ENCODE measurements at places on chromosomes 5 and 9.

DNA sequence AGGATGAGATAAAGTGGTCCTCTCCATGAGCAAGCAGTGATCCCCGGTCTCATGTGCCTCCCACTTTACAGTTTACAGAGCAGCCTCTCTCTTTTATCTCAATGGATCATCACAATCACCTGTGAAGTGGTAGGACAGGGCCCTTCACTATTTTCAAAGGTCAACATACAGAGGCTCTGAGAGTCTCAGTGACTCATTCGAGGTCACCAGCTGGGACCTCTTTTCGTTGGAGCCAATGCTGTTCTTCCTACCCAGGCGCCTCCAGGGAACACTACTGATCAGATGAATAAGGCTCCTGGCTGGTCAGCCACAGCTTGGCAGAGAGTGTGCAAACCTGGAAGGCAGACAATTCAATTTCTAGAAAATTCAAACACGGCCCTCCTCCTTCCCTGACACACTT lies 16.6 kb downstream of the GGTA1 start:
- DNase-seq: no peak

- DNase-seq: no peak
Observed at GRCh38 chr5:140480310-140481014, 67.0 kb upstream of the EIF4EBP3 start.

- no peak for DNase-seq
Observed at GRCh38 chr9:137632230-137633161, 13.7 kb downstream of the EHMT1 start.

DNA sequence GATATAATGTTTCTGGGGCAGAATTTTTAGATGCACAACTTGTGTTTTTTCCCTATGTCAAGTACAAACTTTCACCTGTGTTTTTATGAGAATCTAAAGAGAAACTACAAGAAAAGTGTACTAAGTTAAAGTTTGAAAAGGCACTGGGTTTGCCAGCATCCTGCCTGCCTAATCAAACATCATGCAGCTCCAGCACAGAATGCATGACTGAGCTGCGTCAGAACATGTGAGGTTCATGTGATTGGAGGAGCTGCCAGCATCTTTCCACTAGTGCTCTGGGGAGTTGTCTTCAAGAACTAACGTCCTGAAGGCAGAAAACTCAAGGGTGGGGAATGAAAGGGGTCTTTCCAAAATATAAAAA lies 46.1 kb upstream of the RIC1 start:
- peak; percentile 50 for DNase-seq

DNA sequence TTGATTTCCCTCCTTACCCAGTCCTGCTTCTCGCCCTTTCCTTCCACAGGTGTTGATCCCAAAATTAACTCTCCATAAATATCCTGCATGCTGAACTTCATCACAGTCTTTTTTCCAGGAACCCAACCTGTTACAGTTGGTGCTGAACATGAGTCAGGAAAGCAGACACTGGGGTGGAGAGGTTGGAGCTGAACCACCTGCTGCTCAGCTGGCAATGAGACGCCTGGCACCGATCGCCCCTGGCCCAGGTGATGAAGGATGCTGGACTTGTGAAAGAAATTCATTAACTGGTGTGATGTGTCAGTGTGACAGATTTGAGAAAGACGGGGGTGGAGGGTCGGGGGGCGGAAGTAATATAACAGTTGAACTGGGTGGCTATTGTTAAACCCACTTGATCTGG lies 30.6 kb downstream of the CPLX2 start:
- no peak for DNase-seq

- DNase-seq: no peak
Observed at GRCh38 chr5:86626149-86626548, 8.4 kb downstream of the COX7C start.

- DNase-seq: no peak
Observed at GRCh38 chr5:75522542-75522941, 10.9 kb downstream of the POLK start.

GRCh38 chr5:106459541-106459940 lies 1211.2 kb downstream of the EFNA5 start:
- DNase-seq: no peak

- DNase-seq: no peak
Observed at GRCh38 chr5:159463590-159464321, 133.5 kb upstream of the IL12B start.

DNA sequence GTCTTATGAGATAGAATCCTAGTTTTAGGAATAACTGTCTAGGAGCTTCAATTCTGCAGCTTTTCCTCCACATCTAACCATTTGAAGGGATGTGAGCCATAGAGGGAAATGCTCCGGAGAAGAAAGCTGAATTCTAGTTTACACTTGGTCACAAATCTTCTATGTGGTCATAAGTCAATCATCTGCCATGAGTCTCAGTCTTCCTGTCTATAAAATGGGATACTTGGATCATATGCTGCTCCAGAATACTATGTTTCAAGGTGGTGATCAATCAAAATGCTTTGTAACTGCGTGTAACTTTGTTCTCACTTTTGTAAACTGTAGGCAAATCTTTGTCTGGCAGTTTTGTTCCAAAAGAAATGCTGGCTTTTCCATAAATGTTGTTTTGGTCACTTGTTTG lies 152.0 kb upstream of the SV2C start:
- no peak for DNase-seq

- no peak for DNase-seq
Observed at GRCh38 chr9:81320909-81321482, 368.4 kb downstream of the TLE1 start.

GRCh38 chr9:123426406-123426805 lies 70.4 kb downstream of the CRB2 start:
- DNase-seq: no peak

DNA sequence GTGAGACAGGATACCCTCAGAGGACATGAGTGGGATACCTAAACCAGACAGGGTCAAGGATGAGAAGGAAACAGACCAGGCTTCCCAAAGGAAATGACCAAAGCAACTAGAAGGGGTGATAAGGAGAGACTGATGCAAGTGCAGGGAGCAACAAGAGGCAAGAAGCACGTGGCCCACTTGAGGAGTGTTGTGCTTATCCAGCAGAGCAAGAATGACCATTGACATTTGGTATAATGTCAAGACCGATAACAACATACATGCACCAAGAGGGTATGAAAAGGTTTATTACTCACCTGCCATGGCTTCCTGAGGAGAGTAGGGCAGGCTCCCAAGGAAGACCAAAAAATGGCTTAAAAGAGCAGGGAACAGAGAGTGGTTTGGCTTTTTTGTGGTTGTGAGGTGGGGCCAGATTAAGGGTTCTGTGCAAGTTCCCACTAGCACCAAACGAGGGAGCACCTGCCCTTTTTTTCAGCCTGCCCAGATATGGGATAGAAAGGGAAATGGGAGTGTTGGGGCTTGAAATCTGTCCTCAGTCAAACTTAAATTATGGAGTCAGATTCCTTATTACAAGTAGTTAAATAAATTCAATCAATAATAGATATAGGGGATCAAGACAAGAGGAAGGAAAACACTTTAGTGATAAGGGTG lies 513.6 kb downstream of the RASEF start:
- DNase-seq: no peak

GRCh38 chr5:42579320-42579719 lies 156.1 kb downstream of the GHR start:
- DNase-seq: no peak

DNA sequence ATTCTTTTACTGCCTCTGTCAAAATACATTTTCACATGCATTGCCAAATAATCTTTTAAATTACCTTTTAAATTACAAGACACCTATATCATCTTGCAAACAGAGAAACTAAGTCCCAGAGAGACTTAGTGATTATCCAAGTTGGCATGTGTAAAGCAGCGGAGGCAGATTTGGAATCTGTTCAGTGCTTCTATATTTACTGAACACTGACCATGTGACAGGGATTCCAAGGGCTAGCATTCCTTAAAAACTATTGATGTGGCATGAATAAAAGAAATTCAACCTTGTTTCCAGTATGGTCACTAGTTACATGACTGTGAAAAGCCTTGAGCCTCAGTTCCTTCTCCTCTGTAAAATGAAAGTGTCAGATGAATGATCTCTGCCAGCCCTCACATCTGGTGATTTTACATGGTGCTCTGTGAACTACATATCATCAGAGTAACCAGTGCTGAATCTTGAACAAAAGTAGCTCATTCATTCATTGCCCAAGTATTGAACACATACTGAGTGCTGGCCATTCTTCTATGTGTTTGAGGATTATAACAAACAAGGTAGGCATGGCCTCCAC lies 71.9 kb upstream of the PPP1R2B start:
- no peak for DNase-seq

- DNase-seq: no peak
Observed at GRCh38 chr9:75088646-75089372, 495 bp downstream of the OSTF1 start.

- no peak for DNase-seq
Observed at GRCh38 chr5:157049605-157050004, 9.3 kb downstream of the HAVCR1 start.

GRCh38 chr5:33657804-33658440 lies 217.2 kb downstream of the TARS1 start:
- DNase-seq: no peak

- DNase-seq: no peak
Observed at GRCh38 chr5:178107756-178108310, 5.5 kb upstream of the N4BP3 start.

DNA sequence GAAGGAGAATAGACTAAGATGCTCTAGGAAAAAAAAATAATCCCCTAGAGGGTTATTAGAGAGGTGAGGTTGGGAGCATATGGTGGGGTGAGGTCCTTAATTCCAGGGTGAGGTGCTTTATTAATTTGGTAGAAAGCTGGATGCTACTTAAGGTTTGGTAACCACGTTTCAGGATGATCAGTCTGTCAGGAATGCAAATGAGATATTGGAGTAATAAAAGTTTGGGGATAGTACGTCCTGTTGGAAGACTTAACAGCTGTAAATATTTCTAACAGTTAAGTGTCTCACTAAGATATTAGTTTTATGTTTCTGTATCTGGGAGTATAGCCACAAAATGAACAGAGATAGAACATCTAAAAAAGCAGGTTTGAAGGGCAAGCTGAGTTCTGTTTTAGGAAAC lies 578.9 kb downstream of the CETN3 start:
- DNase-seq: no peak

GRCh38 chr5:11514705-11515432 lies 389.4 kb downstream of the CTNND2 start:
- DNase-seq: no peak

DNA sequence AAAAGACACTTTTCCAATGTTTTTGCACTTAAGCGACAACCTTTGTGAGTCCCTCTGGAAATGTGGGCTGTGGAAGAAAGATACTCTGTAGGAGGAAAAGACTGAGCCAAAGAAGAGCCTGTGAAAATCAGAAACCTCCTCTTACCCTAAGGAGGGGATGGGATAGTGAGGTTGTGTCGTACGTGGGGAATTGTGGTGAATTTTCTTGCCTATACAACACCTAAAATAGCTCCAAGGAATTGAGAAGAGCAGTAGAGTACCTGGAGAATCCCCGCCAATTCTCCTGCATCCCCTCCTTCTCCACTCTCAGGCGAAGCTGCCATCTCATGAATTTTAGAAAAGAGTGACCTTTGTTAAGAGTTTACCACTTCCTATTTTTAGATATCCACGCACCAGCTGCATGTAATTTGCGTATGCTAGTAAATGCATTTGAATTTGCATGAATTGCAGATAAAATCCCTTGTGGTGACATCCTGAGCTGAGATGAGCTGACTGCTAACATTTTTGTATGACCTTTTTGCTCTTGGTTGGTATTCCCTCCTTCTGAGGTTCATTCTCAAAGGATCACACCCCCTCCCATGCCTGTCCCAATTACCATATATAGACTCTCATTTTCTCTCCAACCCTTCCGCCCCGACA lies 147.2 kb downstream of the PCSK5 start:
- DNase-seq: no peak

DNA sequence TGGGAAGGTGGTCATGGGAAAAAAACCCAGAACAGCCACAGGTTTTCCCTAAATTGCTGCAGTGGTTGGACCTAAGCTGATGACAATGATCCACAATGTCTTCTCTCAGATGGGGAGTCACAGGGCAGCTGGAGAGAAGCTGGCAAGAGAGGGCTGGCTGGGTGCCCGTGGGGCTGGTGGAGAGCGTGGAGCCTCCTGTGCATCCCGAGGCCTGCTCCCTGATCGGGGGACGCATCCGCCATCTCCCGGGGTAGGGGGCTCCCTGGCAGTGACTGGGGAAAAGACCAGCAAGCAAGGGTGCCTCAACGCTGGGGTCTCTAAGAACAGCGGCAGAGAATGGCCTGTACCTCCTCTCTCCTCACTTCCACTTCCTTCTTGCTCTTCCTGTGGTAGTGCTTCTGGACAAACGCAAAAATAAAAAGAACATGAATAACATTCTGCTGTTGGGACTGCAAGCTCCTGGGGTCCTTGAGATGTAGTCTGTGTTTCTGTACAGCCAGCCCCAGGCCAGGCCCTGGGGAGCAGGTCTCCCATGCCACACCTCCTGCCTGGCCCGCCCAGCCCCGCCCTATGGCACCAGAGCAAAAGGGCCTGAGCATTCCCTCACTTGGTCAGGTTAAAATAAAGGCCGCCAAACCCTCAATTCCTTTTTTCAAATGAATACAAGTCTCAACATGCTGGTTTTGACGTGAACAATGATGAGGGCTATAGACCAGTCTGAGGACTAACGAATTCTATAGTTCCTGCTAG lies 7.0 kb upstream of the MRNIP start:
- DNase-seq: no peak

DNA sequence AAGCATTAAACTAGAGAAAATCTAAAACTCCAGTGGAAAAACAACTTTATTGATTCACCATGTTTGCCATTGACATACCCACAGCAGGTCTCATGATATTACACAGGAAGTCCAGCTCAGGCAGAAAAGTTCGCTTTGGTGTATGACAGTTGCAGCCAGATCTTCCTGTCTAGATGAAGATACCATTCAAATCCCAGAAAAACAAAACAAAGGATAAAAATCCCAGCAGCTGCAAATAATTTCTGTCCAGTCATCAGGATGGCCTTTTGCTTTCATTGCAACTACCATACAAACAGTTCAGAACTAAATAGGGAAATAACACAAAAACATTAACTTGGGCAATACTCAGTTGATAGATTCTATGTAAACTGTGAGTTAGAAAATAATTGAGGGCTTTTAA lies 136.0 kb upstream of the NREP start:
- peak; percentile 7 for DNase-seq
